ENCODE measurements at places on chromosomes 4 and X.

DNA sequence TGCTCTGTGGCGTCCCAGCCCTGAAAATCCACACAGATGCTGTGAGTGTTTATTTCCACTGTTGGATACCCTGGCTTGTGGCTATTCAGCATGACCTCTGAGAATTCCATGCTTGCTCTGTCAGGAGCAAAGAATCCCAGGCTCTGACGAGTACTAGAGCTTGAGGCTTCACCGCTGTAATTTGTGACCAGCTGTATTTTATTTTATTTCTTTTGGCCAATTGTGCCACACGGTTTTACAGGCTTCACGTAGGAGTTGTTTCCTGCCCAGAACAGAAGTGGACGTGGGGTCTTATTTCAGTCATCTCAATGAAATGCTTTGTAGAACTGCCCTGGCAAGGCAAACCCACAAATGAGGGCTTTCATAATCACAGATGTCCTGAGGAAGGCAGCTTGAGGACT is 69.4 kb upstream of the CLDN34 start:
- no peak for DNase-seq

DNA sequence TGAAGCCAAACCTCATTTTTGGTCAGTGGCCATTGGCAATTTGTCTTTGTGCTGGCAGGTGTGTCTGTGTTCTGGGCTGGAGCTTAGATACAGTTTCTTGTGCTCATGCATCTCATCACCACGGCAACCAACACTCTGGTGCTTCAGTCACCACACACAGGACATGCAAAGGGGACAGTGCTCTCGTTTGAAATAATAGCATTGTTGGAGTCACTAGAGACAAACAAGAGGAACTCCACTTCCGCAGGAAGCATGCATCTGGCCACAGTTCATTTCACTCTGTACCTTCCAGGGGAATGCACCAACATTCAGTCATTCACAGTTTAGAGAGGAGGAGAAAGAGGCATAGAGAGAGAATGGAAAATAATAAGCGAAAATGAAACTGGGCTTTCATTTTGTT is 267.4 kb downstream of the ANK2 start:
- DNase-seq, result no peak

DNA sequence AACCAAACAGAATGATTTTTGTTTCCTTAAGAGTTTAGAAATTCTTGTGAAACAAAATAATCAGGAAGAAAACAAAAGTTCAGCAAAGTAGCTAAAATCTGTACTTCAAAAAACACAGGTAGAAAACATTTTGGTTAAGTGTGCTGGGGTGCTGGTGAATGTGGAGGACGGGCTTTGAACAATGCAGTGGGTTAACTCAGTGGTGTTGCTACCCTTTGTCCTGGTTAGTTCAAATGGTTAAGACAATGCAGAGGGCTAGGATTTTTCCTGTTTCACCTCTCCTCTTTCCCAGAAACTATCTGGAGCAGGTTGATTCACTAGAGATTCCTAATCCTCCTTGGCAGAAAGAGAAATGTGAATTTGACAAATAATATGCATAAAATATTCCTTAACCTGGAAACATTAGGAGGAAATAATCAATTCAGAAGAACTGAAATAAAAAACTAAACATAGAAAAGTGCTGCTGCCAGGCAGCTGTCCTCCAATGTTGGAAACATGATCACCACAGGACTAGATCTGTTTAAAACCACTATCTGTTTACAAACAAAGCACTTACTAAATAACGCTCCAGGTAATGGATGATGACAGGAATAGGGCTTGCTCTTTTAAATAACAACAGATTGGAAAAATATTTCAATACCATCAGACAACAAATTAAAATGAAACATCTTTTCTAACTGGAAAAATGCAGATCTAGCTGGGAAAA is 148.9 kb downstream of the MAML3 start:
- DNase-seq, result no peak

- DNase-seq, result no peak
Observed at GRCh38 chr4:53593765-53594164, 2.5 kb upstream of the LNX1 start.

DNA sequence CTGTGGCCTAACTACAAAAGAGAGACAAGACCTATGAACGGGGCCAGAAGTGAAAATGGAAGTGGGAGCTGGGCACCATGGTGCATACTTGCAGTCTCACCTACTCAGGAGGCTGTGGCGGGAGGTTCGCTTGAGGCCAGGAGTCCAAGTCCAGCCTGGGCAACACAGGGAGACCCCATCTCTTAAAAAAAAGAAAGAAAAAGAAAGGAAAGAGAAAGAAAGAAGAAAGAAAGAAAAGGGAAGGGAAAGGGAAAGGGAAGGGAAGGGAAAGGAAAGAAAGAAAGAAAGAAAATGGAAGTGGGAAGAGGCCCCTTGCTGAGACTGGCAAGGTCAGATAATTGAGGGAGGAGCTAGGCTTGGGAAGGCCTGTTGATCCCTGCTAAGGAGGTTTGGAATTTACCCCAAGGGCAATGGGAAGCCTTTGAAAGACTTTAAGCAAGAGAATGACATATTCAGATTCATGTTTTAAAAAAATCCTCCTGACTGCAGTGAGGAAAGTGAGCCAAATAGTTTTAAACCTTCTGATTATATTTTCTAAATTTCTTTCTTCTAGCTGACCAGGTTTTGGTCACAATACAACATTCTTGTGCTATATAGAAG is 17.7 kb upstream of the HERC5 start:
- no peak for DNase-seq

GRCh38 chr4:150598909-150599308 is 17.0 kb downstream of the MAB21L2 start:
- no peak for DNase-seq

DNA sequence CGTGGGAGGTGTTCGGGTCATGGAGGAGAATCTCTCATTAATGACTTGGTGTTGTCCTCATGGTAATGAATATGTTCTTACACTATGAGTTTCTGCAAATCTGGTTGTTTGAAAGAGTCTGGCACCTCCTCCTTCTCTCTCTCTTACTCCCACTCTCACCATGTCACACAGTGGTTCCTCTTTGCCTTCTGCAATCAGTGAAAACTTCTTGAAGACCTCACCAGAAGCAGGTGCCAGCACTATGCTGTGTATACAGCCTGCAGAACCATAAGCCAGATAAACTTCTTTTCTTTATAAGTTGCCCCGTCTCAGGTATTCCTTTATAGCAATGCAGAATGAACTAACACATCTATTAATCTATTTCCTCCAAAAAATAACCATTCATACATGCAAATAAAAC is 275.0 kb downstream of the ANTXR2 start:
- DNase-seq, result no peak

DNA sequence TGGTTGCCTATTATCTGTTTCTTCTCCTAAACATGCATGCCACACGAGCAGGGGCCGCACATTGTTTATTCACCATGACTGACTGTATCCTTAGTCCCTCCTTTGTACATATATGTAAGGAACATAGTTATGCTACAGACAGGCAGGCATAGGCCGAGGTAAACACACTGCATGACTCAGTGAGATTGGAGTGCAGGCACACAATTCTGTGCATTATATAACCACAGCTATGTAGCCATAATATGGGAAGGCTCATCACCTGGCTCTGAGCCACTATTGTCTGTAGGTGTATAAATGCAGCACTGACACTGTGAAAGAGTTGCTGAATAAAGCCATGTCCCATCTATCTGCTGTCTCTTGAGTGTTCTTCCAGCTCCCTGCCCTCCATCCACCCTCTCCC is 431.6 kb downstream of the IDS start:
- no peak for DNase-seq

DNA sequence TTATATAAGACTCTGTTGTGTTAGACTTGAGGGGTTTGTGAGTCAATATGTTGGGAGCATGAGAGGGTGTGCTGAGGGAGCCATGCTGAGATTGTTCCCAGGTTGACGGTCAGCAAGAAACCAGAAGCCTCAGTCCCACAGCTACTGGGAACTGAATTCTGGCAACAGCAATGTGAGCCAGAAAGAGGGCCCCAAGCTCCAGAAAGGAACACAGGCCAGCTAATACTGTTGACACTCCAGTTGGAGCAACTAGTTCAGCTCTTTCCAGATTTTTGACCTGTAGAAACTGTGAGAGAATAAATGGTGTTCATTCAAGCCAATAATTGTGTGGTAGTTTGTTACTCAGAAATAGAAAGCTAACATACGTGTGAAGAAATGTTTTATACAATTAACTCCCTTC is 17.1 kb downstream of the ADH1A start:
- no peak for DNase-seq

- no peak for DNase-seq
Observed at GRCh38 chrX:53087388-53087831, 5.2 kb downstream of the TSPYL2 start.

DNA sequence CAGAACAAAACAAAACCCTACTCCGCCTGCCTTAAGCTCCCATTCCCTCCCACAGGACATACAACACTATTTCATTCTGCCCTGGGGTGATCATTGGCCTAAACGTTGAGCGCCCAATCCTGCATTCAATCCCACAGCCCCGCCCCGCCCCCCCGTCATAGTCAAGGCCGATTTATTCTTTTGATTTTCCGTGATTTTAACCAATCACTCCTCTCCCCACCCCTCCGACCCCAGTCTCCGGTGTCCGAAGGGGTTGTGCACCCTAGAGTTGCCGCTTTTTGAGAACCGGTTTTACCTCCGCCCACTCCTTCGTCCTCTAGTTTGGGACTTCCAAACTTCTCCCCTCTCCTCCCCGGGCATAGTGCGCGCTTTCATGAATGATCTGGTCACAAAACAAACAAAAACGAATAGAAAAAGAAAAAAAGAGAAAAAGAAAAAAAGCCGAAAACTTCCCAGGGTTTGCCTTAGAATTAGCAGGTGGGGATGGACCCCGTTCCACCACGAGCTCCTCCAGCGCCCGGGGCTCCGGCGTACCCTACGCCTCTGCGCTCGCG is 446 bp upstream of the UBE2A start:
- DNase-seq, result no peak

DNA sequence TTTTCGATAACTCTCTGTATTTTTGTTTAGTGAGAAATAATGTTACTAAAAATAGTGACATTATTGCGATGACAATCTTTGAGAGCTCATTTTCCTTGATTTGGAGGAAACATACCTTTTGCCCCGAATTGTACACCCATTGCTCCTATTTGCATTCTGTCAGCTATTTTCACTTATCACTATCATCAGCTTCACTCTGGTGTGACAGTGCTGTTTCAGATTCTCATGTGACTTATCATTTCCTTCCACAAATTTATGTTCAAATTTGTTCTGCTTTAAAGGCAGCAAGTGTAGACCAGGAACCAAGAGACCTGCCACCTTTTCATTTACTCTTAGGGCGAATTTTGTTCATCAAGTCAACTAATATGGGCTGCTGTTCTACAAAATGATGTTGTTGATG is 179.4 kb downstream of the RBM46 start:
- no peak for DNase-seq

DNA sequence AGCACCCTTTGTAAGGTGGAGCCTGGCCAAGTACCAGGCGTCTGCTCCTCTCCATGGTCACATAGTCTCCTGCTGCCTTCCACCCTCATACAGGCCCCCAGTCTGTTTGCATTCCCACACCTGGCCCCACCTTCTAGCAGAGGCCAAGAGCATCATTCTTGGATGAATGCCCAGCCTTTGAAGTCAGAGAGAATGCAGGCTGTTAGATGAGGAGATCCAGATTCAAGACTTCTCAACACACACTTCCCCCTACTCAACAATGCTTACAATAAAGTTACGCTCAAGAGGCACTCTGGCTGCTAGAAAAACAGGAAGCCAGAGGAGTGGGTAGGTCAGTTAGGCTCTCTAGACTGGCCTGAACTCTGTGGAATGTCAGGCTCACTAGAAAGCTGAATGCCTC is 43.3 kb downstream of the SHROOM4 start:
- DNase-seq, result no peak

GRCh38 chrX:12441381-12442128 is 303.3 kb downstream of the FRMPD4 start:
- no peak for DNase-seq

- peak; percentile 4 for DNase-seq
Observed at GRCh38 chr4:38034986-38035882, 75.0 kb downstream of the PTTG2 start.

GRCh38 chrX:50107470-50107869 is 93.3 kb downstream of the AKAP4 start:
- no peak for DNase-seq
